GM23338 (cell line): ENCODE measurements at places on chromosomes 2 and 18. TPM values are rescaled to one million over a fixed set of nuclear protein-coding genes. Genes with fewer than 3 reads are reported as not detected.

CHMP3 gene
- total RNA-seq: 12.9 and 15.6 TPM in 2 replicates

RAB6C gene
- not detected in 2 replicates for total RNA-seq

FAM237A gene
- not detected in 2 replicates for total RNA-seq

DCC gene
- total RNA-seq: 0.70 and 0.73 TPM in 2 replicates

PLB1 gene
- total RNA-seq: 0.21 TPM in 1 of 2 replicates, not detected in the other

EVX2 gene
- 0.03 and 0.04 TPM in 2 replicates for total RNA-seq

SERPINB12 gene
- total RNA-seq: not detected in 2 replicates

NAT8 gene
- total RNA-seq: not detected in 2 replicates

KANSL1L gene
- 21.1 and 21.2 TPM in 2 replicates for total RNA-seq

IMPACT gene
- total RNA-seq: 42.1 and 46.6 TPM in 2 replicates

IL36A gene
- total RNA-seq: not detected in 2 replicates

DNA sequence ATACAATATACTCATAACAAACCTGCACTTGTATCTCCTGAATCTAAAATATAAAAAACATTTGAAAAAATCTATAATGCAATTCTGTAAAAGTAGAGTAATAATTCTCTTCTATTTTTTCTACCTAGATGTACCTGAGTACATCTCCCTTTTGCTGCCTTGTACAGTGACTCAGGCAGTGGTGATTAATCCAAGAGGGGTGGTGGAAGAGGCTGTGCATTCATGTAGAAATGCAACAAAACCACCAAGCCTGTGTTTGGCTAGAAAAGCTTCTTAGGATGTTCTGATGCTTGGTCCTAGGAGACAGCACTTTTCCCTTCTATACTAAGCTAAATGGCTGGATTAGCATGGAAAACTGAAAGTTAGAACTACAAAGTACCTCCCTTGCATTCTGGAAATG is 245.8 kb downstream of the DPP10 start:
- 0 out of 2 replicates have a peak, but pooled peaks cover 3% of the 10 kb centered on the region for H3K36me3 ChIP-seq
- no peak overlapping the region for H3K4me3 ChIP-seq
- H3K27me3 ChIP-seq: no peaks in the 10 kb centered on the region
- peaks cover 24% of the 10 kb centered on the region for H3K4me1 ChIP-seq
- DNase-seq: no peak

DNA sequence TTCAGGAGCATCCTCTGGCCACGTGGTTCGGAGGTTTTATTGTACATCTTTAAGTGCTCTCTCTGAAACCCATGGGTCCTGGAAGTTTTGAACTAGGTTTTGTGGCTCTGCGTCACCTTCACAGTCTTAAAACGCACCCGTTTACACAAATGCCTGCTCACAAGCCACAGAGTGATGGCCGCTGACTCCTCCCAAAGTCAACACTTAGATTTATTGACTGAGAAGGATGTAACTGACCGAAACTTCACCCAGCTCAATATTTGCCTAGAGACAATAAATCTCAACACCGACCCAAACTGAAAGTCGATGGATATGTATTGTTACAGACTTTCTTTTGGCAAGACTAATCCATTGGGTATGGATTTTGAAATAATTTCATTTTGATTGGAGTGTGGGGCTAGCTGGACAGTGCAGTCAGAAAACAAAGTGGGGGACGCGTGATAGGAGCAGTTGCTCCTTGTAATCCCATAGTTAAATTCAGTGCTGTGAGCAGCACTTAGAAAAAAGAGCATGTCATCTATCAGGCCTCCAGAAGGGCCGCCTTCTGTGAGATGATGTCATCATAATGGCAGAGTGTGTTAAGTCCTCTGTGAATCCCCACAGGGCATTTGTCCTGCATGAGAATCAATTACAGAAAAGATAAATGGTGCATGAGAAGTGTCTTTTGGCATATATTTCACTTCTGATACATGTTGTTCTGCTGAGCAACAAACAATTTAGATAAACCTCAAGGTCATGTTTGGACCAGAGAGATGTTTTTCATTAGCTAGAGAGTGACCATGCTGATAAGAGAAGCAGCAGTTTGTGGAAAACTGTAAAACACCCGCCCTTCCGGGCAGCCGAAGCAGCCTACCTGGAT is 183.7 kb downstream of the INO80D start:
- H3K27me3 ChIP-seq: no peaks in the 10 kb centered on the region
- no peak overlapping the region for H3K4me3 ChIP-seq
- H3K4me1 ChIP-seq: no peaks in the 10 kb centered on the region

- H3K4me3 ChIP-seq: no peak overlapping the region
- H3K4me1 ChIP-seq: no peaks in the 10 kb centered on the region
- H3K27me3 ChIP-seq: no peaks in the 10 kb centered on the region
- peak; percentile 44 for DNase-seq
Measured at GRCh38 chr18:65436430-65436829, 314.4 kb upstream of the CDH7 start.

- H3K36me3 ChIP-seq: no peaks in the 10 kb centered on the region
- no peaks in the 10 kb centered on the region for H3K27me3 ChIP-seq
- no peak for DNase-seq
- no peak overlapping the region for H3K4me3 ChIP-seq
- H3K4me1 ChIP-seq: peaks cover 74% of the 10 kb centered on the region
Measured at GRCh38 chr18:58103339-58103985, 59.4 kb downstream of the NEDD4L start.

GRCh38 chr2:231513746-231514224 is 16.5 kb downstream of the NMUR1 start:
- H3K27ac ChIP-seq: peak overlapping the region; percentile 86
- no peak for DNase-seq
- H3K4me3 ChIP-seq: peak overlapping the region; percentile 81
- peaks cover 18% of the 10 kb centered on the region; the same call in 1 of the 2 replicates for H3K4me1 ChIP-seq
- no peaks in the 10 kb centered on the region for H3K36me3 ChIP-seq

DNA sequence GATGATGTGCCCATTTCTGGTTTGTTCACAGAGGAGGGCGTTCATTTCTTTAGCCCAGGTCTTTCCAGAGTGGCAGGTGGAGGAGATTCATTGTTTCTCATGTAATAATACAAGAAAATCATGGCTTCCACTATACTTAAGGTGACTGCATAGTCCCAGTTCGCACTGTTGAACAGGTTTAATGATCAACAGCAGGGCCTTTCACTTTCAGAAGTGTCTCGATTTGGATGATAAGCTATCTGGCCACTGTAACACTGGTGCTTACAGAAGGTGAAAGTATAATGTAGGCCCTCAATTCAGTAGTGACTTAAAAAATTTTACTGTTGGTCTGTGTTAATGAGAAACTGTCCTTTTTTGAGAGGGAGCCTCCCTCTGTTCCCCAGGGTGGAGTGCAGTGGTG is 1.4 kb downstream of the RMC1 start:
- peaks cover 14% of the 10 kb centered on the region for H3K4me1 ChIP-seq
- H3K36me3 ChIP-seq: peaks cover 9% of the 10 kb centered on the region; the same call in 1 of the 2 replicates
- H3K4me3 ChIP-seq: peak overlapping the region; percentile 92
- H3K27me3 ChIP-seq: peaks cover 26% of the 10 kb centered on the region

- H3K4me3 ChIP-seq: no peak overlapping the region
- H3K4me1 ChIP-seq: 0 out of 2 replicates have a peak, but pooled peaks cover 3% of the 10 kb centered on the region
- no peak for DNase-seq
- no peaks in the 10 kb centered on the region for H3K36me3 ChIP-seq
- H3K27me3 ChIP-seq: no peaks in the 10 kb centered on the region
- no peak overlapping the region for H3K27ac ChIP-seq
Measured at GRCh38 chr2:127044977-127045661, 61.8 kb downstream of the BIN1 start.

GRCh38 chr2:145460112-145460511 is 940.2 kb upstream of the ZEB2 start:
- H3K4me3 ChIP-seq: no peak overlapping the region
- DNase-seq: no peak
- H3K4me1 ChIP-seq: no peaks in the 10 kb centered on the region
- H3K27ac ChIP-seq: no peak overlapping the region
- H3K36me3 ChIP-seq: no peaks in the 10 kb centered on the region

- no peaks in the 10 kb centered on the region for H3K27me3 ChIP-seq
- no peak for DNase-seq
- no peaks in the 10 kb centered on the region for H3K36me3 ChIP-seq
- H3K27ac ChIP-seq: no peak overlapping the region
- no peaks in the 10 kb centered on the region for H3K4me1 ChIP-seq
Measured at GRCh38 chr2:77418537-77418936, 103.6 kb downstream of the LRRTM4 start.

DNA sequence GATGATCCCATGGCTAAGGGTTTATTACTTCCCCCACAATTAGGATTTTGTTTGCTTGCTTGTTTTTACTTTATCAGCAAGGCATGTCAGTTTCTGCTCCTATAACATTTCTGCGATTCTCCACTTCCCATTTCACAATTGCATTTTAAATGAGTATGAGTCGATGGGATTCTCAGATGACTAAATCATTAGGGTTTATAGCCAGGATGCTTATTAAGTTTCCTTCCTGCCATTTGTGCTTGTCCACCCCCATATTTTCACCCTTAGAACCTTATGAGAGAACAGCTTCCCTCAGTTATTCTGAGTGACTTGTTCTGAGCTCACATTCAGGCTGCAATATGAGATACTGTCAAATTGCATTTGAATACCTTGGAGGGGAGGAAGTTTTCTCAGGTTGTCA is 37.9 kb upstream of the C1GALT1C1L start:
- H3K27me3 ChIP-seq: no peaks in the 10 kb centered on the region
- no peak overlapping the region for H3K4me3 ChIP-seq
- no peak overlapping the region for H3K27ac ChIP-seq
- peaks cover 18% of the 10 kb centered on the region for H3K4me1 ChIP-seq

DNA sequence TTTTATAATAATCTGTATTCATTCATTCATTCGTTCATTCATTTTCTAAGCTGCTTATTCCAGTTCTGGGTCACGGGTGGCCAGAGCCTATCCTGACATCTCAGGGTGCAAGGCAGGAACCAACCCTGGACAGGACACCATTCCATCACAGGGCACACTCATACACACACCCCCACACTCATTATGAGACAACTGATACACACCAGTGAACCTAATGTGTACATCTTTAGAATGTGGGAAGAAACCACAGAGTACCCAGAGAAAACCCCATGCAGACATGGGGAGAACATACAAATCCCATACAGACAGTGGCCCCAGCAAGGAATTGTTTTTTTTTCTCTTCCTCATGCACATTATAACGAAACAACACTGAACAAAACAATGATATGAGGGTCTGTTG is 54.7 kb downstream of the RTN4 start:
- no peak for DNase-seq
- H3K4me1 ChIP-seq: peaks cover 20% of the 10 kb centered on the region
- no peaks in the 10 kb centered on the region; the same call in 1 of the 2 replicates for H3K36me3 ChIP-seq
- H3K27me3 ChIP-seq: no peaks in the 10 kb centered on the region
- H3K27ac ChIP-seq: no peak overlapping the region
- H3K4me3 ChIP-seq: no peak overlapping the region

GRCh38 chr2:8697190-8697589 is 15.3 kb downstream of the ID2 start:
- H3K27me3 ChIP-seq: no peaks in the 10 kb centered on the region
- no peak overlapping the region for H3K4me3 ChIP-seq
- H3K36me3 ChIP-seq: no peaks in the 10 kb centered on the region
- no peak for DNase-seq
- H3K4me1 ChIP-seq: no peaks in the 10 kb centered on the region
- H3K27ac ChIP-seq: no peak overlapping the region

- H3K4me1 ChIP-seq: no peaks in the 10 kb centered on the region
- no peak for DNase-seq
- no peak overlapping the region for H3K4me3 ChIP-seq
- H3K36me3 ChIP-seq: no peaks in the 10 kb centered on the region
- no peaks in the 10 kb centered on the region for H3K27me3 ChIP-seq
Measured at GRCh38 chr18:44464398-44465180, 216.1 kb upstream of the SETBP1 start.

DNA sequence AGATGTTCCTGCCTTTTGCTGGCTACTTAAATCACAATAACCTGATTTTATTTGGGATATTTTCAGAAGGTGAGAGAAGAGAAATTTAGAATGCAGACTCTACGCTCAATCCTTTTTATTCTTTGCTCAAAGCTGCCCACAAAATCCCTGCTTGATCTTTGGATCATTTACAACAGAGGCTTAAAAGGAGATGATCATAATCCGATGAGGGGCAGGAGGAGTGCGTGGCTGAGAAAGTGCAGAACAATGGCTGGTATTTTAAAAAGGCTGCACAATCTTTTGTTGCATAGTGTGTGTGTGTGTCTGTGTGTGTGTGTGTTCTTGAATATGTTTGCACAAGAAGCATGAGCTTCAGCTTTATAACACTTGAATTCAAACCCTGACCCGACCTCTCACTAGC is 256.3 kb upstream of the MYT1L start:
- no peaks in the 10 kb centered on the region for H3K4me1 ChIP-seq
- no peak overlapping the region for H3K4me3 ChIP-seq
- no peaks in the 10 kb centered on the region for H3K27me3 ChIP-seq
- DNase-seq: no peak
- H3K36me3 ChIP-seq: no peaks in the 10 kb centered on the region
- H3K27ac ChIP-seq: no peak overlapping the region

DNA sequence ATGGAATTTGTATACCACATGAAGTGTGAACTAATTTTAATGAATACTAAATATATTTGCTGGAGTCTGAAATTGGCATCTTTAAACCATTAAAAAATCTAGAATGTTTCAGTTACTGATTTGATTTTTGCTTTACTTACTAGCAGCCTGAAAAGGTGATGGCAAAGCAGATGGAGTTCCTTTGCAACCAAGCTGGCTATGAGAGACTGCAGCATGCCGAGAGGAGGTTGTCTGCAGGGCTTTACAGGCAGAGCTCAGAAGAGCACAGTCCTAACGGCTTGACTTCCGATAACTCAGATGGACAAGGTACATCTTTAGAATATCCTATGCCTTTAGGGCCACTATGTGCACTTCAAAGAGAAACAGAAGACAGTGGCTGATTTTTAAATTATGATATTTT is 36.5 kb downstream of the NAB1 start:
- peaks cover 26% of the 10 kb centered on the region for H3K4me1 ChIP-seq
- H3K4me3 ChIP-seq: no peak overlapping the region
- peak; percentile 47 for DNase-seq
- no peak overlapping the region for H3K27ac ChIP-seq
- no peaks in the 10 kb centered on the region for H3K27me3 ChIP-seq

- H3K4me1 ChIP-seq: peaks cover 11% of the 10 kb centered on the region
- H3K27me3 ChIP-seq: no peaks in the 10 kb centered on the region
- H3K36me3 ChIP-seq: no peaks in the 10 kb centered on the region
- no peak for DNase-seq
- no peak overlapping the region for H3K27ac ChIP-seq
Measured at GRCh38 chr2:170573671-170574070, 141.5 kb upstream of the SP5 start.

DNA sequence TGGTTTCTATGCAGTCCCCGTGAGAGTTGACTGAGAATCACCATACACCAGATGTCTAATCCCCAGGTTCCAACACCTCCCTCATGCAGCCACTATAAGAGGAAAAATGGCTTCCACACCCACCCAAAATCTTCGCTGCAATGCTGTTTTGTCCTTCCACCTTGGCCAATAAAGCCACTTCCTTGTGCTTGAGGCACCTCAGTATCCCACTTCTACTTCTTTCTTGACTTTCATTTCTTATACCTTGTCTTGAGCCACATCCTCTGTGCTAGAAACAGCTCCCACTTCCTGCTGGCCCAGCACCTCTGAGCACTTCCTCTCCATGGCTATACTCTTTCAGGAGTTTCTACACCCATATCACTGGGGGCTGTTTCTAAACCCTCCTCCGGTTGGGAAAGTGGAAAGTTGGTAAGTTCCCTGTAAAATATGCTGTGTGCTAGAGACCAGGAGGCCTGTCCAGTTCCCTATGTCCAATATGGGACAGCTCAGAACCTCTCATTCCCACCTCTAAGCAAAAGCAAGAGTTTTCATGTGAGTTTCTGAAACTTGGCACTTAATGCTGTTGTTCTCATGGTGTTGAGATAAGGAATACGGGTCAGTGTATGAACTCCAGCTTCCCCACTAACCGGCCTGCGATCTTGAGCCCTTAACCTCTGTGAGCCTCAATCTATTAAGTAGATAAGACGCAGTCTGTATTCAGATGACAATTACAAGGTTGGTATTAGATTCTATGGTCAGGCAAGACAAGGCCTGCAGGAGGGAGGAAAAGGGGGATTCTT is 209.1 kb upstream of the ID2 start:
- H3K27me3 ChIP-seq: no peaks in the 10 kb centered on the region
- no peak overlapping the region for H3K27ac ChIP-seq
- no peaks in the 10 kb centered on the region for H3K4me1 ChIP-seq
- H3K36me3 ChIP-seq: no peaks in the 10 kb centered on the region
